Cerebellar nuclear complex (tissue), 1 donor: ENCODE measurements at places on chromosomes 1 and 21.

DNA sequence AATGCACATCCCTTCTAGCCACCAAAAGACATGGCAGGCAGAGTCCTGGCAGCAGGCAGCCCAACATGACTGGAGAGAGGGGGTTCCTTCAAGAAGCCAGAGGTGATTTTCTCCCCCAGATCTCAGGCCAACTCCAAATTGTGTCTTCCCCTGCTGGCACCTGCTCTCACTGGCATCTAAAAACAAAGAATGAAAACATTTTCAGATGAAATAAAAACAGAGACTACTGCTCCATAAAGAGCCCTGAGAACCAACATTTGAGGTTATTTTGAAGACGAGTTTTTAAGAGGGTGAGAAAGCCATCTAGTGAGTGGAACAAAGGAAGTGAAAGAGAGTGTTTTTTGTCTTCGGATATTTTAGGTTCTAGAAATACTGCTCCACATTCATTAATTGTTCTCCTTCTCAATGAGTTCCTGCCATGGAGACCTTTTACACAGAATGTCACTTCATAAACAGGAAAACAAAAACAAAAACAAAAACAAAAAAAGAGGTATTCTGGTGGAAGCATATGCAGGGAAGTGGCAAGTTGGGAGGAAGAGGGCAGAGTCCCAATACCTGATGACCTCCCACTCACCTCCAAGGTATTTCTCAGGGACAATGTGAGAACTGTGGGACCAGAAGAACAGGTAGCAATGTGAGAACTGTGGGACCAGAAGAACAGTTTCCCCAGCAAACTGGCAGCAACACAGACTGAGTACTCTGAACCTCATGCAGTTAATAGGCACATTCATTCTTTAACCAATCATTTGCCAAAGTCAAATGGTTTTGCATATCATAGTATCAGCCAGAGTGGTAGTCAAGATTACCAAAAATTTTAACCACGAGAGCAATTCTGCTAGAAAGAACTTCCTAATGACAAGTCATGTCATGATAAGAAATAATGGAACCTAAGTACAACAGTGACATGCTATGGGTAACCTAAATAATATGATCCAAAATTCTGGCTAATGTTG, 50.0 kb downstream of the KIAA0319L start:
- no peak for DNase-seq

- no peak for DNase-seq
These were observed 322.8 kb downstream of the PAPPA2 start for GRCh38 chr1:176785791-176786190.

- no peak for DNase-seq
These were observed 50.6 kb downstream of the RAB3GAP2 start for GRCh38 chr1:220221670-220222069.

DNA sequence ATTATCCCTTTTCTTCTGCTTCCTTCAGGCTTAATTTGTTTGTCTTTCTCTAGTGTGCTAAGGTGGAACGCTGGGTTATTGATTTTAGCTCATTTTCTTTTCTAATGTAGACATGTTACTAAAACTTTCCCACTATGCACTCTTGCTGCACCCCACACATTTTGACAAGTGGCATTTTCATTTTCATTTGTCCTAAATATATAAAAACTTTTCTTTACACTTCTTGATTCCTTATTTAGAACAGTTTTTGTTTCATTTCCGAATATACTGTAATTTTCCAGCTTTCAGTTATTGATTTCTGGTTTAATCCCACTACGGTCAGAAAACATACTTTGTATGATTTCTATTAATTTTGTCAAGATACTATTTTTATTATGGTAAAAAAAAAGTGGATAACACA, 25.3 kb downstream of the SH3BP5L start:
- no peak for DNase-seq

DNA sequence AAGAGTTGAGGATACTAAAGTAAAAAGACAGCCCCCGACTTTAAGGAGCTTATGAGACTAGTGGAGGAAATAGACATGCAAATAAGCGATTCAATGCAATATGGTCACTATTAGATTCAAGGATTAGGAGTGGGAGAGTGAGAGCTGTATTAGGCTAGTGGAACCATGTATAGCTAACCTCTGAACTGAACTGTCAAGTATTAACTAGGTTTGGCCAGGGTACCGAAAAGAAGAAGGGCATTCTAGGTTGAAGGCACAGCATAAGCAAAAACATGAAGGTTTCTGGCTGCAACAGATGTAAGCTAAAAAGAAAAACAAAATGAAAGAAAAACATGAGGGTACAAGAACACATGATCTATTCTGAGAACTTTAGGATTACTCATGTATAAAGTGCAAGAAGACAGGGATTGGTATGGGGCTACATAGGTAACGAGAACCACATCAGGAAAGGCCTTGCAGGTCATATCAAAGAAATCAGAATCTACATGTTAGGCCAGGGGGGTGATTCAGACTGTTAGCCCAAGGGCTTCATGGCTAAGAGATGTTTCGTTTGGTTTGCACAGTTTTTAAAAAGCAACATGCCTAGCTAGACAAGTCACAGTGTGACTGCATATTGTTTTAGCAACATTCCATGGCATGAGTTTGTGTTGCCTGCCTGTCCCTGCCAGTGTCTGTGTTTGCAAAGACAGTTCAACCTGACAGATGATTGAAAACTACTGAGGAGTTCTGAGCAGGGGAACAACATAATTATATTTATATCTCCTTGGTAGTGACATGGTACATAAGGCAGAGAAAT, 54.4 kb upstream of the HAO2 start:
- no peak for DNase-seq

DNA sequence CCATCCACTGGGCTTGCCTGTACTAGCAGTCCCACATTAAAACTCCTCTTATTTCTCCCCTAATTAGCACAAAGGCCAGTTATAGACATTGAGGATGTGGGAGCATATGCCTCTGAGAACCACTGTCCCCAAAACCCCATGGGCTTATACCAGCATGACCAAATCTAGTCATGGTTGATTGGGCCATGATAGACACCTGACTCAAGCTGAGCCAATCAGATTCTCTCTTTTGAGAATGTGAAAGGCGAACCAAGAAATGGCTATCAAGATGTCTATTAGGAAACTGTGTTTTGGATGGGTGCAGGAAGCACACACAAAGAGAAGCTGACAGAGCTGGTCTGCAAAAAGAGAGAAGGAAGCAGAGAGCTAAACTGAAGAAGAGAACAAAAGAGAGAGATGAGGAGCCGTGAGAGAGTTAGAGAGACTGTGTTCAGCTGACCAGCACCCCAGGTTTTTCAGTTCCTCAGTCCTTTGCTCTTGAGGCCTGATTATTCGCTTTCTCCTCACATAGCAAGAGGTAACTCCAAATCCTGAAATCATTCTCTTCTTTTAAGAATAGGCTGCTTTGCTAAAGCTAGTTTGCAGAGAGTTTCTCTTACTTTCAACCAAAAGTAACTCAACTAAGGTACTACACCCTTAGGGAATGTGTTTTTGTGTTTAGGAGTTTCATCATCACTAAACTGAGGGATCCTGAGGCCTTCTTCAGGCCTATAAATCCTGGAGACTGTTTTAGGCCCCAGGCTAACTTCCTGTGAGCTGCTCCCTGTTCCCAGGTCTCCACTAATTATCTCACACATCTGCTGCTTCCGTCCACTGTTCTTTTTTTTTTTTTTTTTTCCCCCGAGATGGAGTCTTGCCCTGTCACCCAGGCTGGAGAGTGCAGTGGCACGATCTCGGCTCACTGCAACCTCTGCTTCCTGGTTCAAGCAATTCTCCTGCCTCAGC, 7.9 kb upstream of the TIPRL start:
- DNase-seq, result no peak

DNA sequence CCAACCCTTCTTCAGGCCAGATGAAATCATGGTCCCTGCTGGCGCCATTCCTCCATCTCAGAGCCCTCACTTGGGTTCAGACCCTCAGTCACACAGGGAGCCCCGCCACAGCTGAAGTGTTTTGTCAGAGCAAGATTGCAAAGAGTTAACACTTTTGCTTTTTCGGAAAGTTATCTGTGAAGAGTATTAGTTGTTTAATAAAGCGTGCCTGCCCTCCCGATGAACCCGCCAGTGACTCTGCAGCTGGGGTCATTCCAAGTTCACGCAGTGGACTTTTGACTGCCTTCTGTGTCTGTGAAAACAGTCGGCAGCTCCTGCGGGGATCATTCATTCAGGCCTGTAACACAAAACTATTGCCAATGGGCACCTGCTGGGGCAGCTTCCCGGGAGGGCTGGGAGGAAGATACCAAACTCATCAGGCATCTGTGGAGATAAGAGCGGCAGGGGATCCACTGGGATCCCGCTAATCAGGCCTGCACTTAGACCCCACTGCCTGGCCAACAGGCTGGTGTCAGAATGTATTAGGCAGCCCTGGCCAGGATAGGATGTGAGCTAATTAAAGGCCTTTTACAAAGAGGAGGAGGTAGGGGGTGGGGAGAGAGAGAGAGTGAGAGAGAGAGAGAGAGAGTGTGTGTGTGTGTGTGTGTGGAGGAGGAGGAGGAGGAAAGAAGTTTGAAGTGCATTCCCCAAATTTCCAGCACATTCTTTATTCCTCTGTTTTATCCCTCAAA, 184.5 kb downstream of the DHRS3 start:
- DNase-seq, result no peak

DNA sequence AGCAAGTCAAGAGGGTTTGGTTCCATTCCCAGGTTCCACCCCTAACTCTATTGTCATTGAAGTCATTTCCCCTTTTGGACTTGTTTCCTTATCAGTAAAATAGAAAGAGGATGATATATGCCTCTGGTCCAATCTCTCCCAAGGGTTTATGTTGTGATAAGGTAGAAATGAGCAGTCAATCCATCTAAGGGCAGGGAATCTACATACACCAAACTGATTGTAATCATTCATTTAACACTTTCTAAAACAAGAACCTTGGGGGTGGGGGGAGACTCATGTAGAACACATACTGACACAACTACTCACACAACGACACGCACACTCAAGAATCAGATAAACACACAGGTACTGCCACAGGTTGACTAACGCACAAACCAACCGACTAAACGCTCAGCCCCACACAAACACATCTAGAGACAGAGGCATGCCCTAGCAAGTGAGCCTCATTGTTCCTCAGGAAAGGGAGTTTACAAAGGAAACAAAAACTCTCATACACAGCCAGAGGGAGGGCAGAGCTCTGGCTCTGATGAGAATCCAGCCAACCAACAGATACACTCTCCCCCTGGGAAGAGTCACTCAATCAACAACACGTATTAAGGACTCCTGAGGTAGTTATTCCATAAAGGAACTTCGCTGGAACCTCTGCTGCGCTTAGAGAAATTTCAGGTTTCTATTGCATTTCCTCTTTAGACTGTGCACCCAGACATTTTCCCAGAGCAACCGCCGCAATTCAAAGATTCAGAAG, 1.0 kb downstream of the F11R start:
- DNase-seq, result no peak

GRCh38 chr1:148307583-148308185, 155.6 kb upstream of the NBPF11 start:
- DNase-seq, result no peak

- DNase-seq, result no peak
These were observed 124.6 kb upstream of the KRTAP19-8 start for GRCh38 chr21:31162827-31163226.

DNA sequence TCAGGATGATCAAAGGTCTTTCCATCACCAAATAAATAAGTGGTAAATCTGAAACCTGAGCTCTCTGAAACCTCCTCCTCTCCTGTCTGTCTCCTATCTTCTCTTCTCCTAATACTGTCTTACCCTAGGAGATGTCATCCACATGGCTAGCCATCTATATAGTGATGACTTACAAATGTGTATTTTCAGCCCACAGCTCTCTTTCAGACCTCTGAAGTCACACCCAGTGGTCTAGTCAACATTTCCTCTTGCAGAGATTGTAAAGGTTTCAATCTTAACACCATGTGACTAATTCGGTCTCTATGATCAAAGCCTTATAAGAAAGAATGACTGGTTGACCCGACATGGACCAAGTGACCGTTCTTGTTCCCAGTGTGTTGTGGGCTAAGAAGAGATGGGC, 63.1 kb upstream of the DPT start:
- DNase-seq, result no peak

DNA sequence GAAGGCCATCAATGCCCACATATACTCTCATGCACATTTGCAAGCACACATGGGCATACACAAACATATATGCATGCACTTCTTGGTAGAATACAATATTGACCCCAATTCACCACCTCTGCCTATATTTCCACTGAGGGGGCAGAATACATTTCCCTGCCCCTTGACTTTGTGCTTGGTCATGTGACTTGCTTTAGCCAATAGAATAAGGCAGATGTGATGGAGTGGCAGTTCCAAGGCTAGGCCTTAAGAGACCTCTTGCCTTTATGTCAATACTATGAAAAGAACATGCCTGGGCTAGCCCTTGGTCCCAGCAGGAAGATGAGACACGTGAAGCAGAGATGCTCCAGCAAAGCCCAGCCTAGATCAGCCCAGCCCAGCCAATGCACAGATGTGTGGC, 66.0 kb upstream of the GRIK3 start:
- no peak for DNase-seq

GRCh38 chr1:20735581-20736111, 3.1 kb upstream of the SH2D5 start:
- DNase-seq, result no peak

GRCh38 chr1:43938892-43939587, 5.4 kb downstream of the ARTN start:
- peak; percentile 69 for DNase-seq

- no peak for DNase-seq
These were observed 226.9 kb downstream of the TGFB2 start for GRCh38 chr1:218572050-218572449.

GRCh38 chr21:36575306-36575705, 95.4 kb upstream of the CLDN14 start:
- no peak for DNase-seq

GRCh38 chr1:233281711-233282581, 13.6 kb downstream of the PCNX2 start:
- no peak for DNase-seq

DNA sequence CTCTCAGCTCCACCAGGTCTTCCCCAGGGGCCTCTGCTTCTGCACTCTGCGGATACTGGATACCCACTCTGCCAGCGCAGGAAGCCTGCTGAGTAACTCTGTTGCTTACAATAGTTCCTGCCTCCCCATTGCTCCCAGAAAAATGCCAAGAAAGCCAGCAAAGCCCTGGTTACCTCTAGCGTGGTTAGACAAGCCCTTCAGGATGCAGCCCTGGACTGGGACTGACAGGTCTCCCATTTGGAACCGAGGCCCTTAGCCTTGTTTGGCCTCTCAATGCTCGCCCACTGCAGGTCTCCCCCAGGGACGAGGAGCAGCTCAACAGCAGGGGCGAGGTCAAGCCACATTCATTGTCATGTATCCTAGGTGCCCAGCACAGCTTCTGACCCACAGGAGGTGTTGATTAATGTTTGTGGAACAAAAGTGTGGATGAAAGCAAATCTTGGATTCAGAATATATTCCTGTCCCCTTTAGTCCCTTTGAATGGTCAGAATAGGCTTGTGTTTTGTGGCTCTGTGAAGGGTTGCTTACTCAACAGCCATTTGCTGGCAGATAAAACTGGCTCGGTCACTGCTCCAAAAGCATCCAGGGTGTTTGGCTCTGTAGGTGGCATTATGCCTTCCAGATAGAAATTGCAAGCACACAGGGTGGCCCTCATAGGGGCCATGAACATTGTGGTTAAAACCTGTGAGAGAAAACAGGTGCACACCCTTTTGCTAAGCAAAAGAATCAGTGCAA, 58.9 kb downstream of the C1orf198 start:
- no peak for DNase-seq

- no peak for DNase-seq
These were observed 19.9 kb downstream of the DHCR24 start for GRCh38 chr1:54866801-54867716.
